ENCODE measurements at places on chromosomes 1 and 21.

- no peak for DNase-seq
These were observed 28.7 kb downstream of the CDK18 start for GRCh38 chr1:205532996-205533735.

DNA sequence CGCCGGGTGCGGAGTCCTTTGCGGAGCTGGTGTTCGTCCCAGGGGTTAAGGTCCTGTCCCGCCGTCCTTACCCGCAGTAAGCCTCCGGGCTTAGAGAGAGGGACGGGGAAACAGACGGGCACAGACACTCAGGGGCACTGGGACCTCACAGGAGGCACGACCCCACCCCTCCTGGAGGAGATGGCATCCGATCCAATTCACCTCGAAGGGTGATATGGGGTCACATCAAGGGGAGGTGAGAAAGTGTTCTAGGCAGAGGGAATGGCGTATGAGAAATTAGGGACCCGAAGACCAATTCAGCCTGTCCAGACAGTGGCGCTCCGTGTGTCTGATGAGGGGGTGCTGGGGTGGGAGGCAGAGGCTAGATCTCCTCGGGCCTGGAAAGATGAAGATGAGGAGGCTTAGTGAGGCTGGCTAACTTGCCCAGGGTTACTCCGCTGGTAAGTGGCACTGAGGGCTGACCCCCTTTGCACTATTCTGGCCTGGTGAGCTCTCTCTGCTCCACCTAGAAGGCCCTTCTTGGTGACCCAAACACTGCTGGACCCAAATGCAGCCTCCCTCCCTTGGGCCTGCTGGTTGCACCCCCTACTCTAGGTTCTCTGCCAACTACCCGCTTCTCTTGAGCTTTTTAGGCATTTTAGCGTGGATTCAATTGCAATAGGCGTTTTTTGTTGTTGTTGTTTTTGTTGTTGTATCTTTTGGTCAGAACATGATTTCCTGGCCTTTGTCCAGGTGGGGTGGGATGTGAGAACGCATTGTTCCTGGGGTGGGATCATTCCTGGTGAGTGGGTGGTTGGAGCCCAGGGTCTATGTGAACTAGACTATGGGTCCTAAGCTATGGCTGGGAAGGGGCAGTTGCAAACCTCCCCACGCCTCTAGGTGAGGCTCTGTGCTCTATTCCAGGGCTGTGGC lies 12.3 kb downstream of the BTBD19 start:
- DNase-seq: no peak

DNA sequence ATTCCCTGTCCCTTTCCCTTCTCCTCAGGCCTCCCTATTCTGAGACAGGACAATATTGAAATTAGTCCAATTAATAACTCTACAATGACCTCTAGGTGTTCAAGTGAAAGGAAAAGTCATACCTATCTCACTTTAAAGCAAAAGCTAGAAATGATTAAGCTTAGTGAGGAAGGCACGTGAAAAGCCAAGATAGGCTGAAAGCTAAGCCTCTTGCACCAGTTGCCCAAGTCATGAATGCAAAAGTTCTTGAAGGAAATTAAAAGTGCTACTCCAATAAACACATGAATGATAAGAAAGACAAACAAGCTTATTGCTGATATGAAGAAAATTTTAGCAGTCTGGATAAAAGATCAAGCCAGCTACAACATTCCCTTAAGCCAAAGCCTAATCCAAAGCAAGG lies 3.8 kb upstream of the MAP3K21 start:
- no peak for DNase-seq

- no peak for DNase-seq
These were observed 4.1 kb upstream of the ANGPTL1 start for GRCh38 chr1:178874966-178875365.

- DNase-seq: no peak
These were observed 365.8 kb downstream of the KIF26B start for GRCh38 chr1:245520611-245521010.

DNA sequence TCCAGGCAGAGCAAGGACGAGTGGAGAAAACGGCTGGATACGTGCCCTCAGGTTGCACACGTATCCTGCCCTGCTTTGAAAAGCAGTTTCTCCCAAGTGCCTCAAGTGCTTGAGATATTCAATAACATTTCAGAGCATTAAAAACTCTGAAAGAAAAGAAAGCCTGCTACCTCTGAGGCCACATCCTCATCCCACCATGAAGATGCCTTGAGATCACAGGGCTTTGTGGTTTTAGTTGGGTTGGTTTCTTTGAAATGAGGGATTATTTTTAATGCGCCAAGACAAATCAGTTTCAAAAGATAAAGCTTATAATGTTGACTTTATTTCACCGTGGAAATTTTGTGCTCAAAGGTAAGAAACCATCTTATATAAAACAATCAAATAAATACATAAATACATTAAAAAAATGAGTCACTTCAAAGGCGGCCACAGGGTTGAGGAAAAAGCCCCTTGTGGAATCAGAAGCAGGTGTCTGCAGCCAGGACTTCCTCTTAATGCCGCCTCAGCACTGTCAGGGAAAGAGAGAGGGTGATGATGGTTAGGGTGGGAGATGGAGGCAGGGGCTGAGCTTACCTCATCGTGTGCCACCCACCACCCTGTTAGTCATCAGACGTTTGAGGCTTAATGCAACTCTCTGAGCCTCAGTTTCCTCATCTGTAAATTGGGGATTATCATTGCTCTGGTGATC lies 1.4 kb downstream of the NPPB start:
- DNase-seq: no peak

DNA sequence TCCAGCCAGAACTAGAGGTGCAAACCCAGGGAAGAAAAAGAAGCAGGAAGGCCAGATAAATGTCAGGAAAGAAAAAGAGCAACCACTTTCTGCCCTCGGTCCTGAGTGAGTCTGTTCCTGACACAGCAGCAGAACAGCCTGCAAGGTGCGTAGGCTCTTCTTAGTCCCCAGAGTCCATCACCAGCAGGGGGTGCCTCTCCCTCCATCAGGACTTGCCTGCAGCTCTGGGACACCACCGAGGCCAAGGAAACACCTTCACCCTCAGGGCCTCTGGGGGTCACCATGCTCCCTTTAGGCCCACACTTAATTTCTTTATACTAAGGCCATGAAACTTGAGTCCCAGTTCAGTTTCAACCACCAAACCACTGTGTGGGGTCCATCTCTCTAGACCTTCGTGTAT lies 43.7 kb upstream of the NFASC start:
- no peak for DNase-seq

GRCh38 chr1:56095696-56096665 lies 483.4 kb downstream of the PLPP3 start:
- no peak for DNase-seq

GRCh38 chr1:240019524-240019923 lies 72.2 kb upstream of the FMN2 start:
- DNase-seq: no peak

GRCh38 chr1:221718381-221719277 lies 23.3 kb downstream of the DUSP10 start:
- no peak for DNase-seq

GRCh38 chr1:57489358-57490036 lies 65.6 kb upstream of the DAB1 start:
- DNase-seq: no peak

DNA sequence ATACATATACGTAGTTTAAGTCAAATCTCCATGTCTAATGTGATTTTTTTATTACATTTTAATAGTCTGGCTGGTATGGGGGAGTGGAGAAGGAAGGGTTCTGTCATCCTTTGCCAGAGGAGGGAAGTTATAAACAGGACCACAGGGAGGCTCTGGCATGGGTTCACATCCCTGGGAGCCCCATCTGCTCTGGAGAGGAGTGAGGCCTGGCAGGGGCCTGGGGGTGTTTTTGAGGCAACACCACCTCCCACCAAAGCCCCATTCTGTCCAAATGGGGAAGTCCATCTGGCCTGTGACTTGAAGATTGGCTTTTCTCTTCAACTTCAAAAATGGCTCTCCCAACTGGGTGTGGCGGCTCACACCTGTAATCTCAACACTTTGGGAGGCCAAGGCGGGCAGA lies 15.8 kb downstream of the DISP3 start:
- no peak for DNase-seq

DNA sequence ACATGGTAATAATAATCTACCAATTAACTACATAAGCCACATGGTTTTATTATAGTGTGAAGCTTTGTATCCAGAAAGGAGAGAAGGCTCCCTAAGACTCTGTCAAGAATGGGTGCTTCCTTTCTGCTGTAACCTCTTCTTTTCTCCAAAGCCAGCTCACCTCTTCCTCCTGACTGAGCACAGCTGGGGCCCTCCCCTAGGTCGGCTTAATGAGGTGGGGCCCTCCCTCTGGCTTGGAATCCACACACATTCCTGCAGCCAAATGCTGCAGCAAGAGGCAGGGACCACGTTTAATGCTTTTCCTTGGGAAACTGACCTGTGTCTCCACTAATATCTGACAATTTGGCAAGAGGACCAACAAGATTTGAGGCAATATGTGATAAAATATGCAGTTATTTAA lies 94.8 kb downstream of the DSCAM start:
- DNase-seq: no peak

DNA sequence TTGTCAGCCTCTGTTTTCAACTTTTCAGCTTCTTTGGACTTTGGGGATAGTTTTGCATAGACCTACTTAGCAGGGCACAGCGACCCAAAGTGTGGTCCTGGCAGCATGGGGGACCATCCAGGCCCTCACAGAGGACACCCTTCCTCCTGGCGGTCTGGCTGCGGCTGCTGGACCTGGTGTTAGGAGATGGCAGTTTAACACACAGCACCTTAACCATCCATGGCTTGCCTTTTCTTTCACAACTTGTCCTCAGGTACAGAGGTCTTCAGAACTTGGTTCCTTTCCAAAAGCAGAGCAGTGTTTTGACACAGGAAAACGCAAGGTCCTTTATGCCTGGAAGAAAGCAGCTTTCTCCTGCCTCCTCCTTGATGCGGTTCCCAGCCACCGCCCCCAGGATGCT lies 68.1 kb downstream of the RHOU start:
- DNase-seq: no peak

- DNase-seq: peak; percentile 30
These were observed 28.9 kb downstream of the OBSCN start for GRCh38 chr1:228236744-228237143.

GRCh38 chr1:7584643-7585042 lies 186.5 kb upstream of the VAMP3 start:
- DNase-seq: no peak

DNA sequence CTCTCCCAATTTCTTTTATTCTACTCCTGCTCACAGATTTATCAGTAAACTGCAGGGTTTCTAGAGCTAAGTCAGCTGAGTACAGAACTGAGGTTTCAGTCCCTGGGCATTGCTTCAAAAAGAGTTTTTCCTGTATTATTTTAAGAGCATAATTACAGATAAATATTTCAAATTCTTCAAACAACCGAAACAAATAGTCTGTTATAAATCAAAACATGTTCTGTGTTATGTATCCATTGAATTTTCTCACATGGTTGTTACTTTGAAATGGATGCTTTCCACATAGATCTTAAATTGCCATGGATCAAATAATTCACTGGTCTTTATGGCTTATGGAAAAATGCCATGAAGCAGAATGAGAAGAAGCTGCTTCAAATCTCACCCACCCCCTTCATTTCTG lies 64.5 kb downstream of the LRRC8C start:
- DNase-seq: no peak

DNA sequence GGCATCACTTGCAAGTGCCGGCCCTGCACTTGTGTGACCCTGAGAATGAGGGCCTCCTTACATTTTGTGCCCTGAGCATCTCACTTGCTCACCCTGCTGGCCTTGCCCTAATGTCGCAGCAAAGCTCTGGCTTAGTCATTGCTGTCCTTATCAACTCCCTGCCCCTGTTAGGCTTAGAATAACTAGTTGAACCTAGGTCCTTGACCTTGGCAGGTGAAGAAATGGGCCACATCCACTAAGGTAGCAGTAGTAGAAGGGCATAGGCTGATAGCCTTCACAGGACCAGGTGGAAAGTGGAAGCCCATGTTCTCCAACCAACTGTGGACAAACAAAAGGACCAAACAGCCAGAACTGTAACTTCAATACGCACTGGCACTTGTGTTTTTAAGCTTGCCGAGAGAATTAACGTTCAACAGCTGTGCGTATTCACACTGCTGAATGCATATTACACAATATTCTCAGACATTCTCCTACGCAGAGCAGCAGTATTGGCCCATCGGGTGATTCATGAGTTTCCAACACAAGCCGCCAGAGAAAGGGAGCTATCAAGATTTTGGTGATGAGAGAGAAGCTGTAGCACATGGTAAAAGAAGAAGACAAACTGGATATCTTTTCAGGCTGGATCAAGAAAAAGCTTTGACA lies 27.7 kb upstream of the PTGFRN start:
- DNase-seq: peak; percentile 23

GRCh38 chr1:233549917-233550316 lies 64.0 kb upstream of the KCNK1 start:
- no peak for DNase-seq

GRCh38 chr1:3195966-3196515 lies 127.0 kb downstream of the PRDM16 start:
- DNase-seq: no peak

DNA sequence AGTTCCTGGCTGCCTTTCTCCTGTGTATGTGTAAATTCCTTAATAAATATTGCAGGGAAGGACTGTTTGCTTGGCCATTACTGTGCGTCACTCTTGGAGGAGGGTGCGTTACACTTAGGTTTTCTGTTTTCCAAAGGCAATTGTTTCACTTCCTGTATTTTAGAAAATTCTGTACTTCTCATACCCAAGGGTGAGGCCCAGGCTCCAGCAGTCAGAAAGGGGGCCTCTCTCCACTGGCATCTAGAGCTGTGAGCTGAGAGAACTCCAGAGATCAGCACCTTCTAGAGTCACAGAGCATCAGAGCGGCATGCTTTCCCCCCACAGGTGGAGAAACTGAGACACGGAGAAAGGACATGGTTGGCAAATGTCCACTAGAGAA lies 27.0 kb upstream of the ZFP69B start:
- DNase-seq: no peak

DNA sequence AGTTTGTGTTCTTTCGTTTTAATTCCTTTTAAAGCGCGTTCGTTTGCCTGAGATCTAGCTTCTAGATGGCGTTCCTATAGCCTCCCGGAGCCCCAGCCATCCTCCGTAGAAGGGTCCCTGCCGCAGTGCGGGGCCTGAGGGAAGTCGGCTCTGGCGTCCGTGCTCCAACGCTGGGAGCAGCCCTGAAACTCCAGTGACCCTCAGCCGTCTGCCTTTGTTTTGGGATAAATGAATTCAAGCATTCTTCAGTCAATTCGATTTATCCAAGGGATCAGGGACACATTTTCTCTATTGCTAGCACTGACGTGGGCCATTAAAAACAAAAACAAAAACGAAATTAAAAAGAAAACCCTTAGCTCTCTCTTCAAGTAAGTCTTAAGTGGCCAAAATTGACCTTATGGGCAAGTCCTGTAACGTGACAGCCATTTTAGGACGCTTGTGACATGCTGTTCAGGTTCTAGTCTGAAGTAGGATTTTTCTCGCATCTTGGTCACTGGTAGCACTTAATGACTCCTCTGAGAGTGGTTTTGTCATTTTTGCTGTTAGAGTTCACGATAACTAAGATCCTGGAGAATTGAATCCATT lies 742 bp upstream of the HSPA13 start:
- no peak for DNase-seq

DNA sequence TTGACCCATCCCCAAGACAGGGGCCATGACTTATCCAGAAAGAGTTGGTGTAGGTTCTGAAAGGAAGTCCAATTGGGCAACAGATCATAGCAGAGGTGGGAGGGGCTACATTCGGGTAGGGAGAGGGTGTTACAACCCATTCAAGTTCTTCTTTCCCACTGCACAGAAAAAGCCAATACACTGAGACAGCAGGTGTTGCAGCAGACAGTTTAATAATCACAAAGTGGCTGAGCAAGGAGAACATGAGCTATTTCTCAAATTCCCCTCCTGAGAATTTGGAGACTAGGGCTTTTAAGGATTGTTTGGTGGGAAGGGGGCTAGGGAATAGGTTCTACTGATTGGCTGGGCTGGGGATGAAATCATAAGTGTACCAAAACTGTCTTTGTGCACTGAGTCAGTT lies 328.4 kb upstream of the POU3F1 start:
- DNase-seq: no peak
